ENCODE measurements at places on chromosomes 7 and 10.

GRCh38 chr10:606762-607544, 82.5 kb downstream of the DIP2C start:
- DNase-seq = no peak

GRCh38 chr10:99770408-99771045, 11.9 kb upstream of the ABCC2 start:
- DNase-seq = no peak

DNA sequence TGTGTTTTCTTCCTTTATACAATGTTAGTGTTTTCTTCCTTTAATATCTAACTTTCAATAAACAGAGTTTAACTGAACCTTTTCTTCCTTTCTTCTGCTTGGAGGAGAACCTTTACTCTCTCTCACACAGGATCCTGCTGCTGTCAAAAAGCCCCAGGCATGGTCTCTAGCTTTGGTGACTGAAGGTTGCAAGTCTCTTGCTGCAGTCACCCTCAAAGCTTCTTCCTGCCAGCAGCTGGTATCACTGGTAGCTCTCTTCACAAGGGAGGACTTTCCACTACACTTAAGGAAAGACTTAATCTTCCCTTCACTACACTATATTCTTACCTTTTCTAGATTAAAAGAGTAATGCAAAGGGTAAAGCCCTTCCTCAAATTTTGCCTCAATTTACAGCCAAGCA, 153.4 kb downstream of the SGMS1 start:
- DNase-seq = no peak

DNA sequence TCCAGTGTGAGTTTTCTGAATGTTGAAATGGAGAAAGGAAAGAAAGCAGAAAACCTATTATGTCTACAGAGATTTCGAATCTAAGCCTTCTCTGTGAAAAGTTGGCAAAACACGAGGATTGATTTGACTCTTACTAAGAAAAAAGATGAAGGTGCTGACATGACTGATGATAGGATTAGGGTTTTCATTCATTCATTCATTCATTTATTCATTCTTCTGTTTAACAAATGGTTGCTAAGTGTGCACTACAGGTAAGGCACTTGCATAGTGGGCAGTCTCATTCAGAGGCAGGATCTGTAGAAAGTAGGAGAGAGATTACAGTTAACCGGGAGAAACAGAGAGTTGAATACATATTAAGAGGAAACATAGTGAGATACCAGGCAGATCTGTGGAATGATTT, 137.1 kb downstream of the ZNF365 start:
- no peak for DNase-seq

DNA sequence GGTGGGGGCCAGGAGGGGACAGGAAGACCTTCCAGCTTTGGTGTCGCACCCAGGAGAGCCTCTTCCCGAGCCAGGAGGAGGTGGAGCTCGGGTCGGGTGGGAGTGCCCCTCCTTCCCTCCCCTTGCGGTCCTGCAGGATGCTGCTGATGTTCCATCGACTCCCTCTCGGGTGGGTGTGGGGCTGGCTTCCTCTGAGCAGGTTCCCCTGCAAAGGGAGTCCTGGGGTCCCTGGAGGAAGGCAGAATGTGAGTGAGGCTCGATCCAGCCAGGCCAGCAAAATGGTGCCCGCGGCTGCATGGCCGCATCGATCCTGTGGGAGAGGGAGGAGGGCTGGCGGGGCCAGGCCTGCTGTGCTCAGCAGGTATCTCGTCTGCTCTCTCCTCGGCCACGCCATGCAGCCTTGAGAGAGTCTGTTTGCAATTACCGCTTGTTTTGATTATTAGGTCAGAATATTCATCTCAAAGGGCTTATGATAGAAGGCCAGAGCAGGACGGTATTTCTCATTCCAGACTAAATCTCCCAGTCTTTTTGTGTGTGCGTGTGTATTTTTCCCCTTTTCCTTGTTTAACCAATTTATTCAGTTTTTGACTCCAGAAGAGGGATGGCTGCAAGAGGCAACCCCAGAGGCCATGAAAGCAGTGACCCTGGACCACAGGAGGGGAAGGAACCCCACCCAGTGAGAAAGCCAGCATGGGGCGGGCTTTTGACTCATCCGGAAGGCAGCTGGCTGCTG, 137.3 kb upstream of the ZMIZ1 start:
- no peak for DNase-seq

DNA sequence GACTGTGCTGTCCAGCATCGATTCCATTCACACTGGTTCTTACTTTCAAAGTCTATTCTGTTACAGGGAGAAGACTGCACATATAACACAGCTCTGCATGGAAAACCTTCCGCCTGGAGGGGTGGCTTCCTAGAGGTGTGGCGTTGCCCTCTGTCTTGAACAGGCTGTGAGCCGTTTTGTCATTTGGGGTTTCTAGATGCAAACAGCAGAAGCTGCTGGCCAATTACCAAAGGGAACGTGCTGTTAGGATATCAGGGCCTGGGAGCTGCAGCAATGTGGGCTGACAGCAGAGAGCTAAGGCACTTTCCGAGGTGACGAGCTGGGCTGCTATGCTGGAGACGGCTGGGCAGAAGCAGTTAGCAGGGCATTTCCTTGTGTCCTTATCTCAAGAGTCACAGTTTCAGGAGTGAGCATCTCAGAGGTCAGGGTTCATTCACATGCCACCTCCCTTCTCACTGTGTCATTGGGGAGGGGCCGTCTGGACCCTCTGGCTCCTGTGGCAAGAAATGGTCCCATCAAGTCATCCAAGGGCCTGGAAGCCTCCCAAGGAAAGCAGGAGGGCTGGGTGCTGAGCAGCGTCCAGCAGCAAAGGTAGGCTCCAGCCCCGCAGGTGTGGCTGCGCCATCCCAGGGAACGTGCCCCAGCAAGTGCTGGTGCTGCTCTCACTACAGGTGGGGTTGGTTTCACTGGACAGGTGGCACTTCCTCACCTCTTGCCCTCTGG, 106.5 kb downstream of the WDR37 start:
- no peak for DNase-seq

DNA sequence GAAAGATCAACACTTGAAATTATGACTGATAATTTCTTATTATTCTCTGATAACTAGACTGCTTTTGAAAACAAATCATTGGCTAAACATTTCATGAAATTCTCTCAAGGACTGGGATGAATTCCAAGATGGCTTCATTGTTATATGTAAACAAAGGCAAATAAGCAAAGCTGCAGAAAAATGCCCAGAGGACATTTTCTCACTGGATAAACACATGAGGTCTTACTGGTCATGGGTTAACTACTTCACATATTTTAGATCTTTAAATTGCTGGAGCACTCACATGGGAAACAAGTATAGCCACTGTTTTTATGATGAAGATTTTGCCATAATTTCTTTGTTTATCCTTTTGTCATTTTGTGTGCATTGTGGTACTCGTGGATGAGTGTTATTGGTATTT, 239.1 kb downstream of the PHF14 start:
- no peak for DNase-seq

- peak; percentile 79 for DNase-seq
These were observed 892 bp upstream of the ZYX start for GRCh38 chr7:143380260-143380645.

- no peak for DNase-seq
These were observed 73.4 kb downstream of the TES start for GRCh38 chr7:116283595-116284204.

DNA sequence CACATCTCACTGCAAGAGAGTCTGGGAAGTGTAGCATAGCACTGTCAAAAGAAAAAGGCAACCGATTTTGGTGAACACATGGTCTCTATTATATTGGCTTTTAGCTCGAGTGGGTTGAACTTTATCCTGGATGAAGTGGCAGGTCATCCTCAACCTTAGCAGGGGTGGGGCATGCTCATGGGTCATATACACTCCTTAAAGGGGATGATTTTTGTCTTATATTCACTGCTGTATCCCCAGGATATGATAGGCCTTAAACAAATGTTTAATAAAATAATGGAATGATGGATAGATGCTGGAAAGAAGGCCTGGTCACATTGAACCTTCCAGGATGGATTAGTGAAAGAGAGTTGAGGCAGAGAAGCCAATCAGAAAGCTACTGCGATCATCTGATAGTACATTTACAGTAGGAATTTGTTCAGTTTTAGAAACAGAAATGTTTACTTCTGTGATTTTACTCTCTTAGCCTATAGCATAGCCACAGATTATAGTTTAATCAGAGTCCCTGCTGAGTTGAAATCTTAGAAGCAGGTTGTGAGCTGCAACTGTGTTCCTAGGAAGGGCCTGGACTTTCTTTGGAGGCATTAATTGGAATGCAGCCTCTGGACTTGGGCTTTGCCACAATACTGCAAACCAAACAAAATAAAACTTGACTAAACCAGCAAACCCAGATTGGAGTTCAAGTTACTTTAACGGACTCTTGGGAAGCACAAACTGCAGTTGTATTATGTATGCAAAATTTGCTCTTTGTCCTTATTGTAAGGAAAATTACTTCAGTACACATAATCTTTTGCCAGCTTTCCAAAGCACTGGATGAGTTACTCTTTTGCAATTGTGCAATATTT, 138.3 kb downstream of the BMPER start:
- no peak for DNase-seq

DNA sequence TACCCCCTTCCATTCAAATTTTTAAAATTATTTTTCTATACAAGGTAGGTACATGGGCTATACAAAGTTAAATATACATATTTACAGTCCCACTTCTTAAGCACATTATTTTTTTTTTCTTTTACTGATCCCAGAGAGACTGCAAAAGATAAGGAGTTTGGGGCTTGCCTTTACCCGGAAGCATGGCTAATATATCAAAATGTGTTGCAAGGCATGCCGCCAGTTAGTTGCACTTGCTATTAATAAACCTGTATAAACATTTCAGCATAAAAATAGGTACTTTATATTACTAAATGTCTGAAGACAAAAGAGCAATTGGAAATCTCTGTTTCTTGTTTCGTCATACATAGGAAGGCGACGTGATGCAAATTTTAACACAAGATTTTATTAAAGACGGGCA, 21.5 kb upstream of the PDLIM1 start:
- DNase-seq = no peak

DNA sequence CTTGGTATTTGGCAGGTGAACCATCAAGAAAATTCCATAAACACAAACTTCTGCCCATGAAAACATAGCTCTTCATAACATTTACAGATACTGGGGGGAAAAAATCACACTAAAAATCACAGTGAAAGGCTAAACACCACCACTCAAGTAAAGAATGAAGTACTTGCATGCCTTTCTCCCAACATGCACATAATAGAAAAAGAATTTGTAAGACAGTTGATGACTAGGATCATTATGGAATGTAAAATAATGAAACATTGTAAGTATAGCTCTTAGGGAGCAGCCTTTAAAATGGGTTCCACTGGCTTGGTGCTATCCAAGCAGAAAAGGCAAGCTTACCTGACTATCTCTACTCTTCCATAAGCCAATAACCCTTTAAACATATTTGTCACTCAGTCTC, 299.9 kb upstream of the LRRN3 start:
- no peak for DNase-seq

GRCh38 chr7:100449190-100449795, 13.0 kb upstream of the PPP1R35 start:
- DNase-seq = no peak

DNA sequence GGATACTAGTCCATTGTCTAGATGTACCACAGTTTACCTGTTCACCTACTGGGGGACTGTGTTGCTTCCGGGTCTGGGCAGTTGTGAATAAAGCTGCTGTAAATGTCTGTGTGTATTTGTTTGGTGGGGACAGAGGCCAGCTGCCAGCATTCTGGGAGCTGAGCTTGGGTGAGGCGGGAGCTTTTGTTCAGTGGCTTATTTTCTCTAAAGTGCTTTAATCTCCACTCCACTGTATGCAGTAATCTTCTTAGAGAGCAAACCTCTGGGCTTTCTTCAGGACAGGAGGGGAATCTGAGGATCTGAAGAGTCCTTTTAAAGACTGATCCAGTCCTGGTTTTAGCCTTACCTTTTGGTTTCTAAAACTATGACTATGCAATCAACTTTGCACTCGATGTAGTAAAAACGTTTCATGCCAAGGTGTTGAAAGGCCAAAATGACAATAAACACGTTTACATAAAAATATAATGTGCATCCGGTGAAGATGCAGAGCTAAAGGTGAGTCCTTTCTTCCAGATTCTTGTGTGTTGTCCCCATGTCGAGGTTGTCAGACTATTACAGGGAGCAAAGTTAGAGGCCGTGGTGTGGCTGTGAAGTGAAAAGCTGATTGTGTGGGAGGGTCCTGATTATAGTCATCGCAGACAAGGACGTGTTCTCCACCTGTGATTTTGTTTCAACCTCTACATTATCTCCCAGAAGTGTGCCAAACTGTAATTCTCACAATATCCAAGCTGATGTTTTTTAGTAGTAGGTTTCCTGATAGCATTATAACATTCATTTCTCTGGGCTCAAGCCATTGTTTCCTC, 279.8 kb downstream of the CAMK1D start:
- DNase-seq = no peak

Measured in amygdala (tissue), 56 donors.